A673 (cell line): ENCODE measurements at places on chromosomes 1 and 21.
A peak's percentile ranks its signal among the peaks of the same experiment; 100 is the strongest.

GRCh38 chr1:208499026-208499425 is 254.8 kb upstream of the PLXNA2 start:
- DNase-seq: no peak

GRCh38 chr1:216660561-216660960 is 62.7 kb downstream of the ESRRG start:
- DNase-seq: no peak

- DNase-seq: no peak
Measured at GRCh38 chr21:35905963-35906345, 154.4 kb downstream of the SETD4 start.

DNA sequence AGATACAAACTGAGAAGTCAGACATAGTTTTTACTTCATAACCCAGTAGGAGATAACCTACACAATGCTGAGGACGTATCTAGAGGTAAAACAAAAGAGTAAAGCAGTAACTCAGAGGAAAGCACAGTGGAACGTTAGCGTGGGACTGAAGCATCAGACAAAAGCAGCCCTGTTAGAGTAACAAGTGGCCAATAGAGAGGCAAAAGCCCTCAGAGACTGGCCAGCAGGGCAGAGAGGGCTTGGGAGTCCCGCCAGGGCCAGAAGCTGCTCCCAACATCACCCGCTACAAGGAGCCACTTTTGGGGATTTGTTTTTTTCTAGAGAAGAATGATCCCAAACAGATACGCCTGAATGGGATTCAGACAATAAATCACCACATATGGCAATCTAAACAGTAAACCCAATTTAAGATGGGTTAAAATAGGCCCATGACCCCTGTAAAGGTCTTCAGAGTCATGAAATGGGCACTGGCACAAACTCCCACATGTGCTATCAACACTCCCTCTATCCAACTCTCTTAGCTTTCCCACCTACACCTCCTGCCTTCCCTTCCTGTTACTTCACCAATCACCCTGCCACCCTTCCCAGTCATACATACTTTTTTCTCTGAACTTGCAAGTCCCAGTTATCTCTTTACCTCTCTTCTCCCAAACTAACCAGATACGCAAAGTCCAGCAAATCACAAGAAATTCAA is 17.2 kb downstream of the TADA1 start:
- no peak for DNase-seq

GRCh38 chr1:56931211-56931610 is 34.6 kb downstream of the C8B start:
- peak; percentile 33 for DNase-seq

DNA sequence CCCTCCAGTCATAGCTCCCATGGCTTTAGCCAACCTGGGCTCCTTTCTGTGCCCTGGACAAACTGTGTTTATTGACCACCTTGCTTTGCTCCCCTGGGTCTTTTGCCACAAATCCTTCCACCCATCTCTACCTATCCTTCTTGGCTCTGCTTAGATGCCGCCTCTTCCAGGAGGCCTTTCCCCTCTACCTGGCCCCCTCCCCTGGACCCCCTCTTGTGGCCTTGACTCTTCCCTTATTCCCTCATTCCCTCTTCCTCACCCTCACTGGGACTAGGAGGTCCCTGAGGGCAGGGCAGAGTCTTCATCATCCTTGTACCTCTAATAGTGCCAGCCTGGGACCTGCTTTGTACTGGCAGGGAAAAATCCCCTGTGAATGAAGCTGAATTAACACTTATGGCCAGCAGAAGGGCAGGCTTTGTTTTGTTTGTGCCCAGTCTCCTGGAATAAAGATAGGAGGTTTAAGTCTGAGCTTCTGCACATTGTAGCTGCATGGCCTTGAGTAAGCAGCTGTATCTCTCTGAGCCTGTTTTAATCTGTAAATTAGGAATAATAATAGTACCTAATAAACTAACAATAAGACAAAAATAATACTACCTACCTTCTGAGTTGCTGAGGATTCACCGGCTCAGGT is 13.7 kb downstream of the PTPRU start:
- no peak for DNase-seq

- no peak for DNase-seq
Measured at GRCh38 chr1:39473324-39473723, 18.1 kb upstream of the BMP8A start.

DNA sequence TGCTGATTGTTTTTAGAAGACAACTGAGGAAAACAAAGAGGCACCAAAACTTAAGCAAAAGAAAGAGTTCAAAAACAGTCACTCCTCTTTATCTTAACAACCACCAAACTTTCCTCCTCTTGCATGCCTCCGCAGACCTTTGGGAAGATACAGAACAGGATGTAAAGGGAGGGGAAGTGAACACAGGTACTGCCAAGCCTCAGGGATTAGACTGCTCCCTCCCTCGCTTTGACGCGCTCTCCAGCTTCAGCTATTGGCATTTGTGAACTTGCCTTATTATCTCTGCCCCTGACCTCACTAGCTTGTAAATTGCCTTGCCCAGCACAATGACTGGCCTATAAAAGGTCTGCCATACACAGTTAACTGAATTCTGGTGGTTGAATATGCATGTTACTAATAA is 4.8 kb upstream of the SRP9 start:
- no peak for DNase-seq

DNA sequence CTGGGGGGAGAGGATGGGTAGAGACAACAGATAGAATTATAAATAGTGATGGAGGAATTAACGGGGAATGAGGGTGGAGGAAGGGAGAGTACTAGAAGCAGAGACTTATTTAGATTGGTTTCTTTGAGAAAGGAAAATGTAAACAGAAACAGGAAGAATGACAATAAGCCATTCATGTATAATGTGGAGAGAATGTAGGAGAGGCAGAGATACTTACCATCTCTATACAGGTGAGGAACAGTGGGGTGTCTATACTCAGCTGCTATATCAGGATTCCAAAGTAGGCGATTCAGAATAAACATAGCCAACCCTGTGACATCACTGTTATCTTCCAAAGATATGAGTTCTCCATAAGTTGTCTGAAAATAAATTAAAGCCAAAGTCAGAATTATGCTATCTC is 16.8 kb downstream of the ASPM start:
- DNase-seq: no peak
